ENCODE measurements at places on chromosomes 11 and 22. TPM values are rescaled to one million over a fixed set of nuclear protein-coding genes. Genes with fewer than 3 reads are reported as not detected.

- peaks cover 5% of the 10 kb centered on the region for H3K4me1 ChIP-seq
- H3K27me3 ChIP-seq: no peaks in the 10 kb centered on the region
- H3K27ac ChIP-seq: no peak overlapping the region
- no peak overlapping the region for H3K4me3 ChIP-seq
- no peak for DNase-seq
These were observed 28.6 kb downstream of the FAM83F start for GRCh38 chr22:40023341-40023841.

DNA sequence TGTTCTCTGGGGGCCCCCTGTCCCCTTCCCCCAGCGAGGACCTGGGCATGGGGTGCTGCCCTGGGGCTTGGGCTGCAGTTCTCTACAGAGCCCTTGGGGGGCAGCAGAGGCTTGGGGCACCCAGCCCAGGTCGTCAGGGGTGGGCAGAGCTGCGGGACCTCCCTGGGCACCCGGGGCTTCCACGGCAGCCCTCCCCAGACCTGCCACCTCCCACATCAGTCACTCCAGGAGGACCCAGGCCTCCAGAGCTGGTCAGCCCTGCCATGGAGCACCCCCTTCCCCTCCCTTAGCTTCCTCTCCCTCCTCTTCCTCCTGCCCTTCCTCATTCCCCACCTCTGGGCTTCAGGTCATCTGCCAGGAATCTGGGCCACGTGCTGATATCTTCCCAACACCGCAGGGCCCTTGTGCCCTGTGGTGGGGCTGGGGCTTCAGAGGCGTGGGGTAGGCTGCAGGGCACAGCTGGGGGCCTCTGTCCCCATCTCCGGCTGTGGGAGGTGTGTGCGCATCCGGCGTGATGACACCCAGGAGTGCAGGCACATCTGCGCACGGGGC, 5.8 kb downstream of the TSPAN4 start:
- H3K27me3 ChIP-seq: peaks cover under 1% of the 10 kb centered on the region
- peak; percentile 70 for DNase-seq
- no peak overlapping the region for H3K27ac ChIP-seq
- no peaks in the 10 kb centered on the region for H3K36me3 ChIP-seq
- H3K4me3 ChIP-seq: peak overlapping the region; percentile 41

- H3K27ac ChIP-seq: no peak overlapping the region
- peaks cover 4% of the 10 kb centered on the region for H3K36me3 ChIP-seq
- DNase-seq: no peak
- no peaks in the 10 kb centered on the region for H3K27me3 ChIP-seq
These were observed 14.0 kb downstream of the TRIM44 start for GRCh38 chr11:35676611-35676965.

OR4A5 gene
- total RNA-seq: not detected

- no peaks in the 10 kb centered on the region for H3K4me1 ChIP-seq
- H3K27ac ChIP-seq: no peak overlapping the region
- H3K27me3 ChIP-seq: peaks cover 11% of the 10 kb centered on the region
- no peaks in the 10 kb centered on the region for H3K36me3 ChIP-seq
These were observed 75.3 kb downstream of the PDE2A start for GRCh38 chr11:72598906-72599305.

SPI1 gene
- total RNA-seq: not detected

DNA sequence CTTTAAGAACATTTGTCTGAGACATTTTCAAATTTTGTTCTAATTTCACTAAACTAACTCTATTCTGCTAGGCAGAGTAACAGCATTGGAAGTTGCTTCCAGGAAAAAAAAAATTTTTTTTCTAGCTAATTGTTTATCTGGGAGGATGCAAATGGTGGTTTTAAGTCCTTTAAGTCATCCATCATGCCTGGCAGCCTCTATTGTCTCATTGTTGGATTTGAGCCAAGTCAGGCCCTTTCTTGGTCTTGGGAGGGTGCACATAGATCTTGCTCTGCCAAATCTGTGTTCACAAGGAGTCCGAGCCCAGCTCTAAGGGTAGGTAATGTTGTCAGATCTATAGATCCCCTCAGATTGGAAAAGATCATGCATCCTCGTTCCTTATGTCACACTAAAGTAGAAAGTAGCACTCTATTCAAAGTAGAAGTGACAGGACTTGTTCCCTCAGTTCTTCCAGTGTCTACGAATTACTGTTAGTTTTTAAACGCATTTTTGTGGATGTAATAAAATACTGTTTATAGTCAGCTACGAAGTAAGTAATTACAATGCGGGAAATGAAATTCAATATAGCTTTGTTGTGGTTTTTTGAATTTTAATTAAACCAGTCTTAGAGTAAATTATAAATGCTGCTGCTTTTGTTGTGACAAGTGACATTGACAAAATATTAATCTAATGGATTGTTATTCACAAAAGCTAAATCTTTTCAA, 166.0 kb upstream of the RASSF10 start:
- peaks cover 20% of the 10 kb centered on the region for H3K27me3 ChIP-seq
- peaks cover 17% of the 10 kb centered on the region for H3K4me1 ChIP-seq
- no peaks in the 10 kb centered on the region for H3K36me3 ChIP-seq
- no peak for DNase-seq
- no peak overlapping the region for H3K4me3 ChIP-seq

DNA sequence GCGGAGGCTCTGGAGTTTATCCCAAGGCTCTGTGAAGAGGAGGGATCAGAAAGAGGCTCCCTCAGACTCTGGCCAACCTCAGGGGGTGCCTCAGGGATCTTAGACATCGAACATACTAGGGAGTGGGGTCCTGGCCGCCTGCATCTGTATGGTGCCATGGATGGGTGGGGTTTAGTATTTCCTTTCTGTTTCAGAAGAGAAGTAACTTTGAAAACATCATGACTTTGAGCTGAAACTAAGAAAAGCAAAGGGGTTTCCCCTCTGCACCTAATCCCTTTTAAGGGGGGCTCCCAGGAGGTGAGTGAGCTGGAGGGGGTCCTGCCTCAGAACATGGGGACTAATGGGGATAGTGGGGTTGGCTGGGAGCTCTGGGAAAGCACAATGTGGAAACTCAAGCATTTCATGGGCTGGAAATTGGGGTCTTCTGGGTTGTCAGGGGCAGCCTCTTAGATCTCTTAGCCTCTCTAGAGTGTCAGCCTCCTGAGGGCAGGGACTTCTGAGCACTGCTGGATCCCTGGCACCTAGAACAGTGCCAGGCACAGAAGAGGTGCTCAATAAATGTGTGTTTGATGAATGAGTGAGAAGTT, 11.8 kb upstream of the SSTR3 start:
- peaks cover 91% of the 10 kb centered on the region for H3K4me1 ChIP-seq
- no peaks in the 10 kb centered on the region for H3K27me3 ChIP-seq
- DNase-seq: peak; percentile 46
- H3K36me3 ChIP-seq: peaks cover 82% of the 10 kb centered on the region
- peak overlapping the region; percentile 75 for H3K4me3 ChIP-seq

- peaks cover 41% of the 10 kb centered on the region for H3K27me3 ChIP-seq
- DNase-seq: no peak
- H3K4me3 ChIP-seq: peak overlapping the region; percentile 48
- peaks cover 2% of the 10 kb centered on the region for H3K36me3 ChIP-seq
These were observed 2.9 kb downstream of the PHLDB1 start for GRCh38 chr11:118610225-118610772.

FOSL1 gene
- total RNA-seq: 2.0 TPM

GRCh38 chr11:120800206-120800605, 223.7 kb upstream of the TBCEL start:
- H3K4me3 ChIP-seq: no peak overlapping the region
- DNase-seq: no peak
- H3K27me3 ChIP-seq: peaks cover 6% of the 10 kb centered on the region
- no peaks in the 10 kb centered on the region for H3K36me3 ChIP-seq

DNA sequence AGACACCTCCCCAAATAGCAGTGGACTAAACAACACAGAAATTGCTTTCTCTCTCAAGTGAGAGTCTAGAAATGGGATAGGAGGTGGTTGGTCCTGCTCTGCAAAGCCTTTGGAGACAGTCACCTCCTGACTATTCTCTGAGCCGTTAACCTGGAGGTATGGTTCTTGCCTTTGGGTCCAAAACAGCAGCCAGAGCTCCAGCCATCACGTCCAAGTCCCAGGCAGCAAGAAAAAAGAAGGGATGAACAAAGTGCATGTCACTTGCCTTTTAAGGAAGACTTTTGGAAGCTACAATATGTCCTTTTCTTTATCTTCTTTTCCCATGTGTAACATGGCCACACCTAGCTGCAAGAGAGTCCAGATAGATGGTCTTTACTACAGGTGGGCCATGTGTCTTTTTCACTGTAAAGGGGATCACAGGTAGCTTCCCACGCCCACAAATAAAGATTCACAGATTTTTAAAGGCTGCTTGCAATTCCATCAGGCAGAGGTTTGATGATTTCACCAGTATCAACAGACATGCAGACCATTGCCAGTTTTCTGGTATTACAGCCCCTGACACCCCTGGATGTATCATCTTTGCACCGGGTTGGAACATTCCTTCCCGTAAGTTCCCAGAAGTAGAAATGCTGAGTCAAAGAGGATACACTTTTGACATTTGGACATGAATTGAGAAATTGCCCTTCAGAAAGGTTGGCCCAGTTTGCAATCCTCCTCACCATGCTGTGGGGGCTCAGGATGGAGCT, 66.0 kb downstream of the MYEOV start:
- H3K4me3 ChIP-seq: no peak overlapping the region
- H3K27me3 ChIP-seq: peaks cover 4% of the 10 kb centered on the region
- no peaks in the 10 kb centered on the region for H3K36me3 ChIP-seq
- no peak overlapping the region for H3K27ac ChIP-seq
- H3K4me1 ChIP-seq: no peaks in the 10 kb centered on the region

DNA sequence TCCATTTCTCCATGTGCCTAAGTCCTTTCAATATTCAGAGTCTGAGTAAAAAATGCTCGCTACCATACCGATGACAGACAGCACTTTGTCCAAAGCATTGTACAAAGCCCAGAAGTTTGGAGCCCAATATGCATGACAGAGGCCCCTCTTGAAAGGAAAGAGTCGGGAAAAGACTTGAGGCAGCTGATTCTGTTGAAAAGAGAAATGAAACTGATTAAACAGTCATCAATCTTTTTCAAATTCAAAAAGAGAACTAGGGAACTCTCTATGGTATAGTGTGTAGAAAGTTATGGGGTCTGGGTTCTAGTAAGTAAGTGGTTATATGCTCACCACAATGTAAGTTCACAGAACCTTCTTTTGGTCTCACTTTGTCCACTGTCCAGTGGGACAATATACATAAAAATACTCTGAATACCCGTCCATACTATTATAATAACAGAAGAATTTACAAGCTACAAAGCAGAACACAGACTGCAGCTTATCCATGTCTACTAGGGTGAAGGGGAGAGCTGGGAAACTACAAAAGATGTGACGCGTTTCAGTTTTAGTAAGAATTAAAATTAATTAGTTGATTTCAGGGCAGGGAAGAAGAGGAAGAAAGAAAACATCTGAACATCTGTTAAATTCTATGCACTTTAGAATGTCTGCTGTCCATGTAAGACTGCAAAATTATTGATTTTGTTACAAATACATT, 26.7 kb downstream of the ALG8 start:
- H3K27me3 ChIP-seq: no peaks in the 10 kb centered on the region
- no peaks in the 10 kb centered on the region for H3K4me1 ChIP-seq

- no peak overlapping the region for H3K27ac ChIP-seq
- no peaks in the 10 kb centered on the region for H3K27me3 ChIP-seq
- peaks cover 12% of the 10 kb centered on the region for H3K4me1 ChIP-seq
- H3K36me3 ChIP-seq: peaks cover 2% of the 10 kb centered on the region
- no peak overlapping the region for H3K4me3 ChIP-seq
- peak; percentile 4 for DNase-seq
These were observed 68.9 kb upstream of the KCNQ1OT1 start for GRCh38 chr11:2768471-2769408.

DNA sequence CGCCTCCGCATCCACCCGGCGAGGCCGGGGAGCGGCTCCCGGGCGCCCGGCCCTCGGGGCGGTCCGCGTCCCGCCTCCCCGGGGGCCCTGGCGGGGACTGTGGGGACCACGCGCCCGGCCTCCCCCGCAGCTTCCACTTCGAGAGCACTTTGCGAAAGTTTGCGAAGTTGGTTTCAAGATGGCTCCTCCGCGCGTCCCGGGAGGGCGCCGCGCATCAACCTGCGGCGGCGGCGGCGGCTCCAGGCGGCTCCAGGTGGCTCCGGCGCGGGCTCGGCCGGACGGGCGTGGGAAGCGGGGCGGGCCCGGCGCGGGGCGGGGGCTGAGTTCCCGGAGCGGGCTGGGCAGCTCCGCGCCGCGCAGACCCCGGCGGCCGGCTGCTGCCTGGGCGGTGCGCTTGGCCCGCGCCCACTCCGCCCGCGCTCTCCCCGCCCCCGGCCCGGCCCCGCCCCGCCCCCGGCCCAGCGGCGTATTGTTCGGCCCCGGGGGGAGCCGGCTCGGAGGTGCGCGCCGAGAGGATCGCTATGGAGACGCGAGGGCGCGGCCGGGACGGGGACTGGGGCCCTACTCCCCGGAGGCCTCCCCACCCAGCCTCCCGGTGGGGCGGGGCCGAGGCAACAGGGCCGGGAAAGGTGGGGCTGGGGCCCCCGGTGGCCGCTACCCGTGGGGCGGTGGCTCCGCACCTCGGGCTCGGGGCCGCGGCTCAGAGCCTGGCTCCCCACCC, at the start of gene CELSR1:
Gene CELSR1, minus strand, starts transcription at position 396 of the 721 bp plus-strand sequence. CDS start 450 bp downstream, outside the sequence.
- peaks cover 35% of the 10 kb centered on the region for H3K27me3 ChIP-seq
- no peak within 1 kb of the TSS for H3K27ac ChIP-seq
- no peaks in the 10 kb centered on the region for H3K4me1 ChIP-seq
- H3K4me3 ChIP-seq: no peak within 1 kb of the TSS

RIMBP3C gene
- total RNA-seq: not detected

C11orf42 gene
- total RNA-seq: not detected

DNA sequence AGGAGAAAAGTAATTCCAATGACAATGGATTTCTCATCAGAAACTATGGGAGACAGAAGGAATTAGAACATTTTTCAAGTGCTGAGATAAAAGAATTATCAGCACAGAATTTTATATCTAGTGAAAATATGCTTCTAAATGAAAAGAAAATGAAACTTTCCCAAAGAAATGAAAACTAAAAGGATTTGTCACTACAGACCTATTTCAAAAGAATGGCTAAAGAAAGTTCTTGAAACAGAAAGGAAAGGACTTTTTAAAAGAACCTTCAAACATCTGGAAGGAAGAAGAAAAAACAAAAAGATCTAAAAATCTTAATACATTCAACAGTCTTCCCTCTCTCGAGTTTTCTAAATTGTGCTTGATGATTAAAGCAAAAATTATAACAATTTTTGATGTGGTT, 255.4 kb downstream of the FAM76B start:
- no peak overlapping the region for H3K4me3 ChIP-seq
- H3K36me3 ChIP-seq: peaks cover 9% of the 10 kb centered on the region
- DNase-seq: no peak

GRCh38 chr22:30866811-30867271, 101.7 kb downstream of the MORC2 start:
- H3K4me3 ChIP-seq: no peak overlapping the region
- DNase-seq: no peak
- H3K4me1 ChIP-seq: peaks cover 3% of the 10 kb centered on the region
- H3K36me3 ChIP-seq: no peaks in the 10 kb centered on the region
- H3K27ac ChIP-seq: no peak overlapping the region

CADM1 gene
- 0.52 TPM for total RNA-seq

All from activated CD4-positive, alpha-beta T cell treated with anti-CD3 and anti-CD28 coated beads, Interleukin-2, amount 10 ng/mL, durations not matched to agents 7 days and 5 days (primary cell).